ENCODE measurements at places on chromosomes 1 and 21. TPM values are rescaled to one million over a fixed set of nuclear protein-coding genes. Genes with fewer than 3 reads are reported as not detected.

CHD1L gene
- total RNA-seq = 25.9 TPM

AKR7A3 gene
- 7.2 TPM for total RNA-seq

KCNJ15 gene
- 2.8 TPM for total RNA-seq

CHML gene
- total RNA-seq = 5.4 TPM

KCNT2 gene
- total RNA-seq = 1.2 TPM

TMEM9 gene
- 283 TPM for total RNA-seq

PTCH2 gene
- 0.78 TPM for total RNA-seq

FMO1 gene
- total RNA-seq = 10.2 TPM

DNA sequence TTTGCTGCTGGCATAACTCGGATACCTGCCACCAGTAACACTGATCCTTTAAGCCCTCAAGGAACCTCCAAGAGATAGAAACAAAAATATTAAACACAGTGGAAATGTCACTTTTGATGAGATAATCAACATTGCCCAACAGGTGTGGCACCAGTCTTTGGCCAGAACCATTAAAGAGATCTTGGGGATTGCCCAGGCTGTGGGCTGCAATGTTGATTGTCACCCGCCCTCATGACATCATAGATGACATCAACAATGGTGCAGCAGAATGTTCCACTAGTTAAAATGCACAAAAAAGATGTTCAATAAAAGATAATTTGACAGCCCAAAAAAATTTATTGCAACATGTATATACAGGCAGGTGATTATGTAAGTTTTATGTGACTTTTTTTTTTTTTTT lies 20.2 kb upstream of the ZMYM1 start:
- H3K36me3 ChIP-seq = no peaks in the 10 kb centered on the region
- no peaks in the 10 kb centered on the region for H3K4me1 ChIP-seq
- no peak for DNase-seq

DNA sequence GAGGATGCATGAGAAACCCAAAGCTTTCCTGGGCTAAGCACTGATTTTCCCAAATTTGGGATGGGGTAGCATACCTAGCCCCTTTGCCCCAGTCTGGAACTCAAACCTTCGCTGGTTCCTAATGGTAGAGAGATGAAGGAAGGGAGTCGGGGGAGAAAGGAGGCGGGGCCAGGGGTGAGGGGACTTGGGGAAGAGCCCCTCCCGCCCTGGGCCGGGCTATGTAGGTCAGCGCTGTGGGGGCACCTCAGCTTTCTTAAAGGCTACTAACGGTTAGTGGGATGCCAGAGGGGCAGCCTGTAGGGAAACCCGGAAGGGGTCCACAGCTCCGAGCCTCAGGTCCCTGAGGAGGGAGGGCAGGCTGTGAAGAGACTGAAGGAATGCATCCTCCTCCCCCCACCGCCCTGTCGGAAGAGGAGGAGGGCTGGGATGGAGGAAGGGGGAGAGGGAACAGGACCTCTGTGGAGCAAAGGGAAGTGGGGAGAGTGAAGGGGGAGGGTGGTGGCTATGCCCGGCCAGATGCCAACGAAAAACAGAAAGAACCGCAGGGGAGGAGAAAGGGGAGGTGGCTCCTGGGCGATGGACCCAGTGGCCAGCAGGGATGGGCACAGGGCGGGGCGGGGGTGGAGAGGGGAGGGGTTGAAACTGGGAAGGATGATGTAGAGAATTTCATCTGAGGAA lies 1.3 kb downstream of the CADM3 start:
- H3K36me3 ChIP-seq = no peaks in the 10 kb centered on the region
- H3K27ac ChIP-seq = no peak overlapping the region
- DNase-seq = no peak
- H3K4me1 ChIP-seq = no peaks in the 10 kb centered on the region
- peaks cover 27% of the 10 kb centered on the region for H3K27me3 ChIP-seq

- DNase-seq = no peak
- H3K27ac ChIP-seq = no peak overlapping the region
- no peaks in the 10 kb centered on the region for H3K27me3 ChIP-seq
- H3K4me1 ChIP-seq = no peaks in the 10 kb centered on the region
Observed at GRCh38 chr1:167412072-167412471, 106.3 kb downstream of the CD247 start.

DNA sequence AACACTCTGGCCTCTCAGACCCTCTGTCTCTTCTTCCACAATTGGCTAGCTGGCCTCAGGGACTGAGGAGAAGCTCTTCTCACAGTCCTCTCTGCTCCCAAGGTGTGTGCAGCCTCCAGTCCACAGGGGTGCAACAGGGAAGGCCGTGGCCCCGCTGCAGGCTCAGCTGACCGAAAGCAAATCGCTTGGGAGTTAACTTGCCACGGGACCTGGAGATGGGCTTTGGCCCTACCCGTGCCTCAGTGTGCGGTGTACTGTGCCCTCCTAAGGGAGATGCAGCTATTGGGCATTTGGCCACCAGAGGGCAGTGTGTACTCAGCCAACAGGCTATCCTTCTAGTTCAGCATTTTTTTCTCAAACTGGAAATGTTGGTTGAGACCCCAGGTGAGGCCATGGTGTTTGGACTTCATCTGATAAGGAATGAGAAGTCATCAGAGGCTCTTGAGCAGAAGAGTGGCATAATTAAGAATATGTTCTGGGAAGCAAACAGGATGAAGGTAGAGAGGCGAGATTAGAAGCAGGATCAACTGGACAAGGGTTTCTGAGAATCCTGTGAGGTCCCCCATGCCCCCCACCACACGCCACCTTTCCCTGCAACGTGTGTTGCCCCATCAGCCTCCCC lies 42.5 kb upstream of the TMEM125 start:
- H3K4me3 ChIP-seq = no peak overlapping the region
- H3K27ac ChIP-seq = no peak overlapping the region
- H3K27me3 ChIP-seq = no peaks in the 10 kb centered on the region
- peaks cover 5% of the 10 kb centered on the region for H3K4me1 ChIP-seq
- DNase-seq = peak; percentile 85
- H3K36me3 ChIP-seq = no peaks in the 10 kb centered on the region

DNA sequence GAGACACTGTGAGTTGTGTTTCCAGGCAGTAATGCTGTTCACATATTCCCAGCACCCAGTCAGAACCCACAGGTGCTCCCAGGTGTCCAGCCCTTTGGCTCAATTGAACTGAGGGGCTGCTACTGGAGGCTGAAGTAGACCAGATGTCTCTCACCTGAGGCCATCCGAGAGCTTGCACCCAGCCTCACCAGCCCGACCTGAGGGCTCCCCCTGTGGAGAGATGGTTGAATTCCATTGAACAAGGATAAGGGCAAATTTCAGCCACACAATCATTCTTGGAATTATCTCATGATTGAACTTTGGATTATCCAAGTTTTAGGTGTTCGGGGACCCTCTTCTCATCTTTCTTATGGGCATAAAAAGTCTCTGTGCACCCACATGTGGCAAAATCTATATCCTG lies 52.1 kb downstream of the OBSCN start:
- no peaks in the 10 kb centered on the region for H3K36me3 ChIP-seq
- no peak for DNase-seq
- no peak overlapping the region for H3K4me3 ChIP-seq

- H3K27me3 ChIP-seq = no peaks in the 10 kb centered on the region
- H3K4me1 ChIP-seq = peaks cover 23% of the 10 kb centered on the region
- no peaks in the 10 kb centered on the region for H3K36me3 ChIP-seq
- DNase-seq = no peak
Observed at GRCh38 chr1:213014642-213015041, 1.0 kb downstream of the ANGEL2 start.

GRCh38 chr1:33501309-33501708 lies 28.9 kb downstream of the ZSCAN20 start:
- H3K4me3 ChIP-seq = no peak overlapping the region
- no peak for DNase-seq
- no peaks in the 10 kb centered on the region for H3K4me1 ChIP-seq
- H3K36me3 ChIP-seq = no peaks in the 10 kb centered on the region
- H3K27me3 ChIP-seq = no peaks in the 10 kb centered on the region

GRCh38 chr1:118928739-118929554 lies 59.2 kb downstream of the TBX15 start:
- no peaks in the 10 kb centered on the region for H3K27me3 ChIP-seq
- no peak overlapping the region for H3K27ac ChIP-seq

DNA sequence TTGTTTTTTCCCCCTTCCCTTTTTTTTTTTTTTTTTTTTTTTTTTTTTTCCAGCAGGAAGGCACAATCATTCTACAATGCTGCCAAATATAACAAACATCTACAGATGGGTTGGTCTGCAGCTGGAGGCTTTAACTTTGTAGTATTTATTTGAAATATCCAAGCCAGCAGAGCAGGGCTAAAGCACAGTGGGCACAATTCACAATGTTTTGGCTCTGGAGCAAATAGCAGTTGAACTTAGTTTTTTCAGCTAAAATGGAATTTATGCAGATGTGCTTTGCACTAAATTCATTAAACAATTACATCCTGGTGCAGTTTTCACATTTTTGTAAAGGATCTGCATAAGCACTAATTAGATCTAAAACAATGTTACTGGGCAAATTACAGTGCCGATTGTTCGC lies 39.8 kb upstream of the ZBTB18 start:
- H3K27me3 ChIP-seq = no peaks in the 10 kb centered on the region
- H3K27ac ChIP-seq = no peak overlapping the region

DNA sequence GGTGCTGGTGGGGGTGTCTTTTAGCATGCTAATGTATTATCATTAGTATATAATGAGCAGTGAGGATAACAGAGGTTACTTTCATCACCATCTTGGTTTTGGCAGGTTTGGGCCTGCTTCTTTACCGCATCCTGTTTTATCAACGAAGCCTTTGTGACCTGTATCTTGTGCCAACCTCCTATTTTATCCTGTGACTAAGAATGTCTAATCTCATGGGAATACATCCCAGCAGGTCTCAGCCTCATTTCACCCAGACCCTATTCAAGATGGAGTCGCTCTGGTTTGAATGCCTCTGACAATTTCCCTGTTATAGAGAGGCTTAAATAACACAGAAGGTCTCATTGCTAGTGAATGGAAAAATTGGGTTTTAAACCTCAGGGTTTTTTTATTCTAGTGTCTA lies 300.8 kb upstream of the PROX1 start:
- H3K27me3 ChIP-seq = no peaks in the 10 kb centered on the region
- no peaks in the 10 kb centered on the region for H3K4me1 ChIP-seq
- H3K36me3 ChIP-seq = no peaks in the 10 kb centered on the region
- DNase-seq = no peak
- no peak overlapping the region for H3K27ac ChIP-seq

DNA sequence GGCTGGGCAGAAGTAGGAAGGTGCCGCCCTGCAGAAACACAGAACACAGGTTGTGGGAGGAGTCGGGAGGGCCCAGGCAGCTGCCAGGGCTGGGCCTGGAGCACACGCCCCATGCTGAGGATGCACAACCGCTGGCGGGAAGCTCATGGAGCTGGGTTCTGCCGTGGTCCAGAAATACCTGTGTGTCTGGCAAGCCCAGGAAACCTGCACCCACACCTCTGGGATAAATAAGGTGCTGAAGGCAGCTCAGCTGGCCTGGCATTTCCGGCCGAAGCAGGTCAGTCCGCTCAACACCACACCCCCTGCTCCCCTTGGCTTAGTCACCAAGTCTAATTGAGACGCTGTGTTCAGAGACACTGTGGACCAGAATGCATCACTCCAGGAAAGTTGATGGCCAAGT lies 32.1 kb downstream of the CTNNBIP1 start:
- no peaks in the 10 kb centered on the region for H3K36me3 ChIP-seq
- no peaks in the 10 kb centered on the region for H3K4me1 ChIP-seq
- H3K27ac ChIP-seq = no peak overlapping the region
- no peak overlapping the region for H3K4me3 ChIP-seq
